Left renal pelvis (tissue), 4 donors: ENCODE measurements at places on chromosomes 5 and 9. TPM values are rescaled to one million over a fixed set of nuclear protein-coding genes. Genes with fewer than 3 reads are reported as not detected.

The PCDHB7 gene
- 4.0 TPM for polyA plus RNA-seq

The FOXD4L3 gene
- not detected for polyA plus RNA-seq

The PDLIM4 gene
- 36.4 TPM for polyA plus RNA-seq

The PTGES gene
- polyA plus RNA-seq, result 5.9 TPM

The RNF183 gene
- 0.30 TPM for polyA plus RNA-seq

The PCDHGA11 gene
- polyA plus RNA-seq, result 4.3 TPM

The WDR31 gene
- 2.8 TPM for polyA plus RNA-seq

- no peak for DNase-seq
Observed at GRCh38 chr9:121261107-121261460, 6.9 kb upstream of the GSN start.

DNA sequence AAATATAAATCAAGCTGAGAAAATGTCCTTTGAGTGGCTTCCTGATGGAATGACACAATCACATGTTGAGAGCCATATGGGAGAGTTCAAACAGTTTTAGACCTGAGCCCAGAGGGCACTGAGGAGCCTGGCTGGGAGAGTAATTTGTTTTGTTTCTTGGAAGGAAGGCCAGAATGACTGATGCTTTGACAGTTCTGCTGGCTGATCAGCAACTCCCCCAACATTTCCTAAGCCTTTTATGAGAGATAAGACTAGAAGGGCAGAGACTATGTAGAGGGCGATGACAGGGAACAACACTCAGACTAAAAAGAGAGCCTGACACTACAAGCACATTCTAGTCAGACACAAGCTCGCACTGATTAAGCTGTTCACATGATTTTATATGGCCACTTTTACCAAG lies 169.2 kb downstream of the COX7C start:
- DNase-seq, result no peak

DNA sequence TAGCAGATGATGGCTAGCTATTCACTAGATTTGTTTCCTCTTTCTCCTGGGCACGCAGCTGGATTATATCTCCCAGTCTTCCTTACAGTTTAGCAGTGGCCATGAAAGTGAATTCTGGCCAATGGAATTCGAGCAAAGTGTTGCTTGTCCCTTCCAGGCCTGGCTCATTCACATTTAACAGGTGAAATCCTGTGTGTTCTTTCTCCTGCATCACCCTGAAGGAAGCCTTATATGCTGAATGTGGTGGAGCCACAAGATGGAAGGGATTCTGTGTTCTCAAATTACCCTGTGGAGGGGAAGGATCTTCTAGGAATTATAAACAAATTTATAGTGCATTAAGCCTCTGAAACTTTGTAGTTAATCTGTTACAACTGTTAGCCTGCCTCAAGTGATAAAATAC lies 8.2 kb upstream of the ELOVL7 start:
- DNase-seq, result no peak

DNA sequence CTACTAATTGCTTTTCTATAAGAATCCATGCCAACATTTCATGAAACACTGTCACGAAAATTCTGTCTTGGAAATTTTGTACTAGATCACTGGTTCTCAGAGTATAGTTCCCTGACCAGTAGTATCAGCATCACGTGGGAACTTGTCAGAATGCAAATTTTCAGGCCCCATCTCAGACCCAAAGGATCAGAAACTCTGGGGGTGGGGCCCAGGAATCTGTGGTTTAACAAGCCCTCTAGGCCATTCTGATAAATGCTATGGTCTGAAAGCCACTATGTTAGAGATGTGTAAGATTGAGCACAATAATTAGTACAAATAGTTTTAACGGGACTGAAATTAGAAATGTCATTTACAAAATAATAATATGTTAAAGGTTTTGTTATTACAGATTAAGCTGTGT lies 615.7 kb upstream of the ARRDC3 start:
- DNase-seq, result no peak

- DNase-seq, result no peak
Observed at GRCh38 chr9:4237748-4238511, 61.9 kb downstream of the GLIS3 start.

- DNase-seq, result no peak
Observed at GRCh38 chr9:131656356-131657036, 83.4 kb downstream of the RAPGEF1 start.

DNA sequence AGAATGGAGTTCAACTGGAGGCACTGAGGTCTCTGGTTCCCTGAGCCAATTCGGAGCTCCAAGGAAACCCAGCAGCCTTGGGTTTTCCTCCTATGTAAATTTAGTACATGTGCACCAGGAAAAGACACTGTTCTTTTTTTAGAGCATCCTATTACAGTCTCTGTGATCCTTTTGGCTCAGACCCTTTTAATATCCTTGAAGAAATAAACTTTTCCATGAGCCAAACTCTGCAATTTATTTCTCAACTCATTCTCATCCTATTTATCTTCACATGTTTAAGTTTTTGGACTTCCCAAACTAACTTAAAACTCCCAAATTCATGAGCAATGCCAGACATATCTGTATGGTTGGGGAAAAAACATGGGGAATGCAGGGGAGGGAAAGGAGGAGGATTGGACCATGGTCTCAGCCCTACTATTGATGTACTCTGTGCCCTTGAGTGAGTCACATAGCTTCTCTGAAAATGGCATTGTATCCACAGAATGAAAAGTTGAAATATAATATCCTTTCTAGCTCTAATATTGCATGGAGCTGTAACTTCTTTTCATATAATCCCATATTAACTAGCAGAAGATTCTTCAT lies 76.6 kb downstream of the PAPPA start:
- no peak for DNase-seq

DNA sequence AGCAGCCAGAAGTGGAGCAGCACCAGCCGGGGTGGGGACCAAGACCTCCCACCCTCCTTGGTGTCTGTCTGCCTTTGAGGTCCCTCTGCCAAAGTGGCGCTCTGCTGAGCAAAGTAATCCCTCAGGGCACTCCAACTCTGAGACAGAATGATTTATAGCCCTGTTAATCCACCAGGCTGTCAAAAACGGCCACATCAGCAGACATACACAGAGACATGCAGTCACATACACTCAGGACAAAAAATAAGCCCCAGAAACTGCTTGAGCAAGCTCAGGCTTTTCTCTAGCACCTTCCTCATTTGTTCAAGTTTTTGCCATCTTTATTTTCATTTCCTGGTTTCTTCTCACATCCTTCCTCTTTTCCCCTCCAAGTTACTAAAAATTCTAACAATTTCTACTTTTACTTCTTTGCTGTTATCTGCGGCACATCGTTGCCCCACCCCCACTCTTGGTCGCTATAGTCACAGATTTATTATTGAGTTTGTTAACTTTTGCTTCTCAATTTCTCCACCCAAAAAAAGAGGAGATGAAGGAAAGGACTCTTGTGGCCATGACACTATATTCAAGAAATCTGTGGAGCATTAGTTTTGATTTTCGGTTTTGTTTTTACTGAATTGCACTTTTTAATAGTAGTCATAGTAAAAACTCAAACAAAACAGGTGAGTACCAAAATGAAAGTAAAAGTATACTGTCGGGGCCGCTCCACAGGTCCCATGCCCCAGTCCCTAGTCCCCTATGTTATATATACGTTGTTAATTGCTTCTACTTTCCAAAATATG lies 17.4 kb upstream of the ADRB2 start:
- DNase-seq, result no peak

- no peak for DNase-seq
Observed at GRCh38 chr9:129863059-129863690, 27.9 kb downstream of the USP20 start.

- DNase-seq, result no peak
Observed at GRCh38 chr5:38162625-38163024, 95.7 kb upstream of the EGFLAM start.

- DNase-seq, result no peak
Observed at GRCh38 chr5:7823594-7823993, 27.3 kb downstream of the CFAP90 start.

DNA sequence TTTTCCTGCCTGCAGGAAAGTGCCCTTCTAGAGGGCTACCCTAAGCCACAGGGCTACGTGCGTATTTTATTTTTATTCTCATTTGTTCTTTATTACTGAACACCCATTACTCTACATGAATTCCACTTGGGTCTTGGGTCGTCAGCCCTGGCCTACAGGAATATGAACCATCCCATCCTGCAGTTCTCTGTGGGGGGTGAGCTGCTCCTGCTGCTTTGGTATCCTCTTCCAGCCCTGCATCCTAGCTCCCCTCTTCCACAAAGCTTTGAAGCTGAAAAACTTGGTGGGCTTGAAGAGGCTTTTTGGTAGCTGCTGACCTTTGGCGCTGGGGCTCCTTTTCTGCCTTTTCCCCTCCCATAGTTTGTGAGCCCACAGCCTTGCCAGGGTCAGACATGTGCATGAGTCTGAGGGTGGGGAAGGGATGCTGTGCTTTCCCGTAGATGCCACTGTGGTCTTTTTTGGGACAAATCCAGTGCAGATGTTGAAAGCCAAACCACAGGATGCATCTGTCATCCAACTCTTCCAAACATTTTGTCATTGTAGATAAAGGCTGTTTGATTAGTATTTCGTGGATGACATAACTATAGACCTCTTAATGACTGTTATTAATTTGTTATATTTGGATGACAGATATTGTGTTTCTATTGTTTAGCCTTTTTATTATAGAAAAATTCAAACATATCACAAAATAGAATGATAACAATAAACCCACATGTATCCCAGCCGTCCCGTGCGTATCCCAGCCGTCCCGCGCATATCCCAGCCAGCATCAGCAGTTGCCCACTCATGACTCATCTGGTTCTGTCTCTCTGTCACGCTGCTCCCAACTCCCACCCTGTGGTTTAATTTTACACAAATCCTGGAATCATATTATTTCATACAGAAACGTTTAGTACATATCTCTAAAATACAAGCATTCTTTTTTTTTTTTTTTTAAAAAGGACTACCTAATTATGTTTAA lies 43.9 kb downstream of the SLC46A2 start:
- no peak for DNase-seq

GRCh38 chr9:137447722-137448601 lies 6.8 kb upstream of the ENTPD8 start:
- DNase-seq, result no peak

DNA sequence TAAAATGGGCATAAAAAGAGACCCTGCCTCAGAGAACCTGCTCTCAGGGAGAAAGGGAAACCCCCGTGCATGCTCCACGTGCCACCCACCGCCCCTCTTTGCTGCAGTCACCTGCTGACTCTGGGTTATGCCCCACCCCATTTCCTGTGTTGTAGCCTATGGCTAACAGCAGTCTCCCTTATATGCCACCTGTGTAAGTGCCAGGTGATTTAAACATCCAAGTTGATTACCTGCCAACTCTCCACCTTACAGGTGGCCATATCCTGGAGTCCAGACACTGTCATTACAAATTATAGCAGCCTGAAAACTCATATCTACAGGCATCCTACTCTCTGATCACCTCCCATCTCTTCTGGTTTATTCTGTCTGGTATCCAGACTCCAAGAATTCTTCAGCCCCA lies 242.6 kb downstream of the HSPA4 start:
- no peak for DNase-seq

- DNase-seq, result no peak
Observed at GRCh38 chr5:17785774-17786173, 151.5 kb downstream of the TAF11L14 start.

DNA sequence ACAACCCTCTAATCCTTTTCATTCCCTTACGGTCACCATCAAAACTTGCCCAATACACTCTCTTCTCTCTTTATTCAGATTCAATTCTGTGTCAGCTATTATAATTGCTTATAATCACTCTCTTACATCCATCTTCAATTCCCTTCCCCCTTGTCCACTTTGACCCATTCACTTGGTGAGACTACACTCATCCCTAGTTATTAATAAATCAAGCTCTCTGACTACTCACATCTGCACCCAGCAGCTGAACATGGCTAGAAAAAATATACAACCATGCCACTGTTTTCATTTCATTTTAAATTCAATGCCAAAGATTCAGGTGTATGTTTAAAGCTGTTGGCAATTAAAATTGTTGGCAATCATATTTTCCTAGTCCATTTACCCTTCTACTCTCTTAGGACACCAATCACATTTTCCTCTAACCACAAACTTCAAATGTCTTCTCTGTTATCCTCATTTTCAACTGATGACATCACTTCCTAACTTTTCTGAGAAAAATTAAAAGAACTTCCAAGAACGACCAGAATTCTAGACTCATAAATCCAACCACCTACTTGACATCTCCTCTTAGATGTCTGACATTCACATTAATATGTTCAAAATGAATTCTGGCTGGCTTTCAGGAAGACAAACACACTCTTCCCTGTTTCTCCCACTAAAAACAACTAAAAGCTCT lies 5.5 kb downstream of the C5orf15 start:
- DNase-seq, result no peak

DNA sequence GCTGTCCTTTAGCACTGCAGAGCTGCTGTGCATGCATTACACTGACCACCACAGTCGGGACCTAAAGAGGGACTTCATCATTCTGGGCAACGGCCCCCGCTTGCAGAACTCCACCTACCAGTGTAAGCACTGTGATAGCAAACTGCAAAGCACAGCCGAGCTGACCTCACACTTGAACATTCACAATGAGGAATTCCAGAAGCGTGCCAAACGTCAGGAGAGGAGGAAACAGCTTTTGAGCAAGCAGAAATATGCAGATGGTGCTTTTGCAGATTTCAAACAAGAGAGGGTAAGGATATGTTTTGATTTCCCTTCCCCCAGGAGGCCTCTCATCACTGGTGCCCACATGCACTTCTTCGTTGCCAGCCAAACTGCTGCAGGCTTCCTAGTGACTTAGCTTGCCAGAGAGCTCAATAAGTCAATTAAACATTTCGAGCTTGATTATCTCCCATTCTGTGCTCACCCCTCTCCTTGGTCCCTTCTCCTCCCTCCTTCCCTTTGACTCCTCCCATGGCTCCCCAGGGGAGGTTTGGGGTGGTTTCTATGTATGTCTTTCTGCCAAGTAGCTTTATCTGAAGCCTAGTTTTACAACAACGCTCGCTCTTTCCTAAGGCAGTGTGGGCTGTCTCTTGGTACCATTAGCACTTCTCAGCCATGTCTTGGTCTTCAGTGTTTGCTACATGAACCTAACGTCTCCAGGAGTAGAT lies 66.7 kb downstream of the ZNF462 start:
- DNase-seq, result no peak

DNA sequence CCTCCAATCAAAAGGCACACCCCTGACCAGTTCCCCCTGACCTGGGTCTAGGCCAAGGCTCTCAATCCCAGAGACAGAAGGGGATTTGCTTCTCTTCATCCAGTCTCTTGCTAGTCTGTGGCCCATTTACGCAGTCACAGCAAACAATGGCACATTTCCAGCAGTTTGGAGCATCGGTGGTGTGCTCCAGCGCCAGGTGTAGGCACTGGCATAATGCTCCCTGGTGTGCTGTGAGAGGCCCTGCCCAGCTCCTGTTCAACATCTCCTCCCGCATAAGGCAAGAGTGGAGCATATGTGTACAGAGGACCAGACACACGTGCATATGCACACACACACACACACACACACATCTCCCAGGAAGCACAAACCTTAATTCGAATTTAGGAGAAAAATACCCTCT lies 79.5 kb upstream of the ERCC6L2 start:
- DNase-seq, result no peak

- no peak for DNase-seq
Observed at GRCh38 chr5:82799361-82800077, 277.7 kb downstream of the TMEM167A start.
